ENCODE measurements at places on chromosomes 12 and 14.

DNA sequence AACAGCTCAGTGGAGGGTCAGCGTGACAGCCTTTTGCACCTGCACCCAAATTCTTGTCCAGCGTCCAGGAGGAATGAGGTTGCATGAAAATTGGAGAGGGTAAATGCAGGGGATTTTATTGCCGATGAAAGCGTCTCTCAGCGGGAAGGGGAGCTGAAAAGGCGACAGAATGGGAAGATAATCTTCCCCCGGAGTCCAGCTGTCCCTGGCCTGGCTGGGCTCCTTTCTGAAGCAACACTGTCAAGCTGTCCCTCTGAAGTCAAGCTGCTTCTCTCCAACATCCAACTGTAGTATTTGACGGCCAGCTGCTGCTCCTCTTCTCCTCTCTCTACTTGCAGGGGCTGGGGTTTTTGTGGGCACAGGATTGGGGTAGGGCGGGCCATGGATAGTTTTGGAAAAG lies 32.7 kb downstream of the NOPCHAP1 start:
- no peak for DNase-seq

DNA sequence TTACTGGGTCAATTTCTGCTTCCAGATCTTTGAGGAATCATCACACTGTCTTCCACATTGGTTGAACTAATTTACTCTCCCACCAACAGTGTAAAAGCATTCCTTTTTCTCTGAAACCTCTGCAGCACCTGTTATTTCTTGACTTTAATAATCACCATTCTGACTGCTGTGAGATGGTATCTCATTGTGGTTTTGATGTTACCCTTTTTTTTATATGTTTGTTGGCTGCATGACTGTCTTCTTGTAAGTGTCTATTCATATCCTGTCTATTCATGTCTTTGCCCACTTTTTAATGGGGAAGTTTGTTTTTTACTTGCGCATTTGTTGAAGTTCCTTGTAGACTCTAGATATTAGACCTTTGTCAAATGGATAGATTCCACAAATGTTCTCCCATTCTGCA lies 324.9 kb downstream of the NAV3 start:
- no peak for DNase-seq

DNA sequence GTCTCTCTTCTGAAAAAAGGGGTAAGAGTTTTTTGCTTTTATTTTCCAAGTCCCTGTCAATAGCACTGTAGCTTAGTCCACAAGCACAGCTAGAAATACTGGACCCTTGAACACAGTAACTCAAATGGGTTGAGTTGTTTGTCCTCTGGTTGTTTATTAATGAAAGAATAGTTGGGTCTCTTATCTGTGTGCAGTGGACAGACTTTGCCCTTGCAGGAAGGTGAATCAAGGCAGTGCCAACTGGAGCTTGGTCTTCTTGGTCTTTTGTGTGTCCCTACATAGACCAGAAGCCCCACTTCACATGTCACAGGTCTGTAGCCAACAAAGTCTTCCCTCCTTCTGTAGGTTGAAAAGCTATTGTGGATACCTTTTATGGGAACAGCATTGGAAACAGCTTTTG lies 322.0 kb downstream of the AACS start:
- no peak for DNase-seq

GRCh38 chr14:61545726-61546455 lies 149.4 kb upstream of the HIF1A start:
- no peak for DNase-seq

DNA sequence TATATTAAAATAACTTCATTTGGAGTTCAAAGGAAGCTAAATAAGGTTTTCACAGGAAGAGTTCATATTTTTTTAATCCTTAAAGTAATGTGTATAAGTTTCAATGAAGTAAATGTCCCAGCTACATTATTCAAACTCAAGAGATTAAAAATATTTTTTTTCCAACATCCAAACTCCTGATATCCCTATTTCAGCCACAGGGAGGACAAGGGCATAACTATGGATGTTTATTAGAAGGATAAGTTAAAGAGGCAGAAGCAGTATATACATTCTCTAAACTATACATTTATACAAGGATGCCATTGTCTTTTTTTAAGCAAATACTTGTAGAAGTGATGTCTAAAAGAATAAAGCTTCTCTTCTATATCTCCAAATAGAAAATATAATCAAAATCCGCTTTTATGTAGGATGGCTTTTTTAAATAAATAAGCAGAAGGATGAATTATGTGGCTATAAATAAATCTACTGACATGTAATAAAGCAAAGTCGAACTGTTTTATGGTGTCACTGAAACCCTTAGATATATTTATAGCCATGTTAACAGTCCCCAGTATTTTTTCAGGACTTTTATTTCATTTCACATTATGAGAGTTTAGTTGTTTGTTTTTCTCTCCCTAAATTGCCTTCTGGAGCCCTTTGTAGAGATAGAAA lies 936.5 kb downstream of the DIO2 start:
- DNase-seq: no peak

DNA sequence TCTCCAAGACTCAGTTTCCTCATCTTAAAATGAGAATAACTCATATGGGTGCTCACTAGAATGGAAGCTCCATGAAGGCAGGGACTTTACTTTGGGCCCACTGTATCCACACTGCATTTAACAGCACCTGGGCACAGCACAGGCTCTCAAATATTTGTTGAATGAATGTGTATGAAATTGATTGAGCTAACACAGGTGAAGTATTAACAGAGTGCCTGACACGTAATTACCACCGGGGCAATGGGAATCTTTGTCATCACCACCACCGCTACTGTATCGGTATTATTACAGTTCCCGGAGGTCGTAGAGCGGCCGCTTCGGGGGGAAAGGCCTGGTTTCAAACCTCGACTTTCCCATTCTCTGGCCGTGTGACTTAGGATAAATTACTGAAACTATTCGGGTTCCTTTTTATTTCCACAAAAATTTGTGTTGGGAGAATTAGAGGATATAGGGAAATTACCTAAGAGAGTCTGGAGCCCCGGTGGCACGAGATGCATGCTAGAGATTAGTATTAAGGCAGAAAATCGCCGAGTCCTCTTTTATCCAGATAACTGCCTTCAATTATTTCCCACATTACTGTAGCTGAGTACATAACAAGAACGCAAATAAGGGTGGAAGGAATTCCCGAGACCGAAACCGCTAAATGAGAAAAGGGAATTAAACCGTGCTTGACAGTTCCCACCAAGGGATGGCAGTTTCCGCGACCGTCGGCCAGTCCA lies 1.0 kb upstream of the RIC8B start:
- no peak for DNase-seq

- DNase-seq: no peak
Measured at GRCh38 chr12:107619831-107620230, 65.8 kb upstream of the PWP1 start.

- no peak for DNase-seq
Measured at GRCh38 chr14:103739793-103740501, 24.3 kb downstream of the ZFYVE21 start.

DNA sequence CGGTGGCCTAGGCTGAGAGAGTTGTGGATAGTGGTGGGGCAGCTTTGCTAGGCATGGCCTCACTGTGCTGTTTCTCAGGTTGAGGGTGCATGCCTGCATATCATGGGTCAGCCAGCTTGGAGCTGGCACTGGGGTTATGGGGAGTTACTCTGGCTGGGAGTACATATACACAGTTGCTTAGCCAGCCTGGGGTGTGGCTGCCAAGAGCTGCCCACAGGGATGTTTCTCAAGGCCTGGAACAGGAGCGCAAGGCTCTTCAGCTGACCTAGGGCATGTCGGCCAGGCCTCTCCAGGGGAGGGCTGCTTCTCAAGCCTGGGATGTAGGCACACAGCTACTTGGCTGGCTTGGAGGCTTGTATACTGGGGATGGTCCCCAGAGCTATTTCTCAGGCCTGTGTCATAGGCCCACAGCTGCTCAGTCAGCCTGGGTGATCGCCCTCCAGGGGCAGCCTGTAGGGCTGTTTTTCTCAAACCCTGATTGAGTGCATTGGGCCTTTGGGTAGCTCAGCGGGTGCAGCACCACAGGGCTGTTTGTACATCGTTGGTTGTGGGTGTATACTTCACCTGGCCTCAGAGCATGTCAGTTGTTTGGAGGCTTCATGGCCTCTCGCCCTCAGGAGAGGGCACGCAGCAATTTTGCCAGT lies 114.9 kb downstream of the METTL25 start:
- DNase-seq: no peak

DNA sequence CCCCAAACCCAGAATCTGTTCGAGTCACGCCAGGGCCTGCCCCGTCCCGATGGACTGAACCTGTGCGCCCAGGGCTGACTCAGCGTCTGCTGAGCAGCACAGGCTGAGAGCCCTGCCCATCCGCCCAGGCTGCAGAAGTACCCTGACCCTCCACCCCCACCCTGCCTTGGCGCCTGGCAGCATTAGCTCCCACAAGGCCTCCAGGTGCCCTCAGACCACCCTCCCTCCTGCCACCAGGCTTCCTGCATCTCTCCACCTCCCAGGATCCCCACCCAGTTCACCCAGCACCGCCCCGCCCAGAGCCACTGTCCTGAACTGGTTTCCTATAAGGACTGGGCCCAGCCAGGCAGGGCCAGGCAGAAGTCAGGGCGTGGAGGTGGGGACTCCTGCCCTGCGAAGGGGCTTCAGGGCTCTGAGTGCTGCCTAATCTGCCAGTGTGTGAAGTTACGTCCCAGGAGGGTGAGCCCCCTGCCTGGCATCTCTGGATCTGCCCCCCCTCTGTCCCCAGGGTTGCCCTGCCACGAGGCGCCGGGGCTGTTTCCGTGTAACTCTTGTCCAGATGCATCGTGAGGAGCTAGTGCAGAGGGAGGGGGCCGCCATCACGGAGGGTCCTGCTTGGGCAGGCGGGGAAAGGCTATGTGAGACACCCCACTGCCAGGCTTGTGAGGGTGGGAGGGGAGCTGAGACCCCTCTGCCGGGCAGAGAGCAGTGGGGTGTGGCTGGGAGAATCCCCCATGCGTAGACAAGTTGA lies 9.1 kb downstream of the ADSS1 start:
- no peak for DNase-seq

All from RPMI7951 (cell line).